Aorta (tissue), 5 donors: ENCODE measurements at places on chromosomes 5 and 9. TPM values are rescaled to one million over a fixed set of nuclear protein-coding genes. Genes with fewer than 3 reads are reported as not detected.

- H3K4me1 ChIP-seq, result no peaks in the 10 kb centered on the region
- no peaks in the 10 kb centered on the region for H3K36me3 ChIP-seq
- H3K27me3 ChIP-seq, result no peaks in the 10 kb centered on the region
- DNase-seq, result no peak
- no peak overlapping the region for H3K4me3 ChIP-seq
- H3K27ac ChIP-seq, result no peak overlapping the region
These were observed 24.2 kb upstream of the ANKRD33B start for GRCh38 chr5:10539687-10539998.

- no peak overlapping the region for H3K27ac ChIP-seq
- no peak overlapping the region for H3K4me3 ChIP-seq
- DNase-seq, result no peak
- H3K36me3 ChIP-seq, result no peaks in the 10 kb centered on the region
- no peaks in the 10 kb centered on the region for H3K27me3 ChIP-seq
- no peaks in the 10 kb centered on the region for H3K4me1 ChIP-seq
These were observed 2.8 kb upstream of the BNC2 start for GRCh38 chr9:16873126-16873802.

- H3K36me3 ChIP-seq, result no peaks in the 10 kb centered on the region
- H3K4me1 ChIP-seq, result no peaks in the 10 kb centered on the region
- no peak overlapping the region for H3K4me3 ChIP-seq
- H3K27me3 ChIP-seq, result no peaks in the 10 kb centered on the region
- H3K27ac ChIP-seq, result no peak overlapping the region
These were observed 159.9 kb upstream of the FBXL17 start for GRCh38 chr5:108541836-108542235.

PTAR1 gene
- total RNA-seq, result 54.4 TPM

INVS gene
- total RNA-seq, result 19.6 TPM

C5orf58 gene
- not detected for total RNA-seq
